ENCODE measurements at places on chromosomes 2 and 18.
A peak's percentile ranks its signal among the peaks of the same experiment; 100 is the strongest.

DNA sequence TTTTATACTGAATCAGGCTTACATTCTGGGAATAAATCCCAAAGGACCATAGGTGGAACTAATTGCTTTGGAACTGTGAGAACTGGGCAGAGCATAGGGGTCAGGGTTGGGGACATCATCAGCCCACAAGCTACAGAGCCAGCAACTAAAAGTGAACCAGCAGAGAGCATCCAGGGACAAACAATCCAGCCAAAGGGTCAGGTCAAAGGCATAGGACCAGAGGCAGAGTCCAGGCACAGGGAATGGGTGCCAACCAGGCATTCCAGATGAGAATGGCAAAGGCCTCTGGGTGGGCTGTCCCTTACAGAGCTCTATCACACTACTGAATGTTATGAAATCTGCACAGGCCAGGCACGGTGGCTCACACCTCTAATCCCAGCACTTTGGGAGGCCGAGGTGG is 12.3 kb upstream of the DNER start:
- DNase-seq: no peak

GRCh38 chr2:11102466-11102865 is 52.8 kb upstream of the SLC66A3 start:
- no peak for DNase-seq

- DNase-seq: no peak
These were observed 1.4 kb downstream of the METTL8 start for GRCh38 chr2:171432206-171432968.

DNA sequence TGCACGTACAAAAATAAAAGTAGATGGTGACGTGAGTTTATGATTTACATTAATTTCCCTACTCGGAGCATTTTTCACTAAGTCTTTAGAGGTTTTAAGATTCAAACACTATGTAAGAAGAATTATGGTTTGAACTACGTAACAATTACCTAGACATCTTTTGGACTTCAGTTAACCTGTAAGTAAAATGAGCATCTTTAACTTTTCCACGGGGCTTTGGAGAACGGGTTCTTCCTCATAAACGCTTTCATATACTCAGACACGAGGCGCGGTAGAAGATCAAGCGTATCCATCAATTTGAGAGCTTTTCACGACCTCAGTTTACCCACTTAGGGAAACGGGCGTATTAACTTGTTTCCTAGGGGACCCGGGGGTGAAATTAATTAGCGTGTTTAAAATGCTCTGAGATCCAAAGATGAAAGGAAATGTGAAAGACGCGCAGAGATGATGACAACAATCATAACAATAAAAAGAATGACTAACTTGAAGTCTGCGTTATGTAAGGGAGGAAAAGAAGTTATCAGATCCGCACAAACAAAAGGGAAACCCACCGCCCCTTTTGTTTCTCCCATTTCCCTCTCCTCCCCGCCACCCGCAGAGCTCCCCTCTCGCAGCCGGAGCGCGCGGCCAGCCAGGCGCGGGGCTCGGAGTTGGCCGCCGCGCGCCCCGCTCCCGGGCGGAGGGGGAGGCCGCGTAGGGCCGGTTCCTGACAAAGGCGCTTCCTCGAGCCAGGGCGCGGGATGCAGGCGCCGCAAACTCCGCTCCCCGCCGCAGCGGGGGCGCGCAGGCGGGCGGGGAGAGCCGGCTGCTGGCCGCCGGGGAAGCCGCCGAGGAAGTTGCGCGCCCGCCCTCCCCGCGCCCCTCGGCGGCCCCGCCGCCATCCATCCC is 807 bp downstream of the PELI1 start:
- DNase-seq: no peak

GRCh38 chr2:20563833-20564232 is 87.1 kb downstream of the HS1BP3 start:
- peak; percentile 42 for DNase-seq

DNA sequence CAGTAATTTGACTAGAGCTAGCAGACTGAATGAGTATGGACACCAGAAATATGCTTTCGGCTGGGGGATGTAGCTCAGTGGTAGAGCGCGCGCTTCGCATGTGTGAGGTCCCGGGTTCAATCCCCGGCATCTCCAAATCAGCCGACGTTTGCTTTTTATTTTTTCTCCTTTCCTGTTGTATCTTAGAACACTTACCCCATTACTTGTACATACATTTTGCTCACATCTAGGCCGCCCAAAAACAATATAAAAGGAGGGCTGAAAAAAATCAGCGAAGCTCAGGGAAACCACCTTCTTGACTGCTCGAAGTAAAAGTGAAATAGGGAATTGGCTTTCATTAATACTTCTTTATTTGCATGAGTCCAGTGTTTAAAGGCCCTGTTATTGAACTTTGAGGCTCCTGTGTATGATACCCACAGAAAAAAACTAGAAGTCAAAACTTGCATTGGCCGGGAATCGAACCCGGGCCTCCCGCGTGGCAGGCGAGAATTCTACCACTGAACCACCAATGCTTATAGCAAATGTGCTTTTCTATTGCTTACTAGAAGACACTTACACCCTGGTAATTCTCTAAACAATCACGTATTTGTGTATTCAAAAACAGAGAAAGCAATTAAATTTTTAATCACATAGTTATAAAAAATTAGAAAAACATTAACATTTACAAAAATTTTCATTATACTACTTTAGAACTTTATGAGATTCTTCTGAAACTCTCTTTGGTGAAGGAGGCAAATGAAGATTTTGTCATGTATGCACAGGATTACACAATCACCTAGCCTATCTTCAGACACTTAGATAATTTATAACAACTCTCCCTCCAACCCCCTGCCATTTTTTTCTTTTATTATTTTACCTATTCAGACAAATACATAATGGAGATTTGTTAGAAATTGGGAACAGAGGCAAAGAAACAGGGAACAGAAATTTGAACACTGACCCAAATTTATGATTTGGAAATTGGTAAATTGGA is 35.2 kb upstream of the GPD2 start:
- peak; percentile 65 for DNase-seq

DNA sequence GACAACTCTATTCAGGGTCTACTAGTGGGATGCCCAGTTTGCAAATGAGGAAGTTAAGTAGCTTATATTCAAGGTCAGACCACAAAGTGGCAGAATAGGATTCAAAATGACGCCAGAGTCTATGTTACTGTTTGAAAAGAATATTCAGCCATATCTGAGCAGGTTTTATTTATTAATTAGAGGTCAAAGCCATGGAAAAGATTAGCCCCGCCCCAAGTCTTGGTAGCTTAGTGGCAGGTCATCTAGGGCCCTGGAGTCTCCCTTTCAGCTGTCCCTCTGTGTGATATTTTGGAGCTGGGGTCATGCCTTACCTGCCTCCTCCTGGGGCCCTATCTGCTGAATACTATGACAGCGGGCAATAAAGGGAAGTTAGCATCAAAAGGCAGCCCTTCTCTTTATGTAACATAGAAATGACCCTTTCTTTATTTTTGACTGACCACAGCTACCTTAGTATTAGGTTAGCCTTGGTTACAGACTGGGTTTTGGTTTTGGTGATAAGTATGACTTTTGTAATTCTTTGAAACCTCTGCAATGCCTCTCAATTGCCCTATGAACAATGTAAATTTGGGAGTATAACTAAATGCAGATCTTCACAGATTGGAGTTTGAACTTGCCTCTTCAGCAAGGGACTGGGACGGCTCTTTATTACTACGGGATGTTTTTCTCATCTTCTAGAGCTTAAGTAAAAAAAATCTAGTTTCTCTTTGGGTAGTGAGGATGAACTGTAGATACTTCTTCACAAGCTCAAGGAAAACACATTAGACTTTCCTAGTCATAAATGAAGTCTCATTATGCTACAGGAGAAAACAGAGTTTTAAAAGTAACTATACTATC is 153.0 kb upstream of the ITGA4 start:
- DNase-seq: no peak

DNA sequence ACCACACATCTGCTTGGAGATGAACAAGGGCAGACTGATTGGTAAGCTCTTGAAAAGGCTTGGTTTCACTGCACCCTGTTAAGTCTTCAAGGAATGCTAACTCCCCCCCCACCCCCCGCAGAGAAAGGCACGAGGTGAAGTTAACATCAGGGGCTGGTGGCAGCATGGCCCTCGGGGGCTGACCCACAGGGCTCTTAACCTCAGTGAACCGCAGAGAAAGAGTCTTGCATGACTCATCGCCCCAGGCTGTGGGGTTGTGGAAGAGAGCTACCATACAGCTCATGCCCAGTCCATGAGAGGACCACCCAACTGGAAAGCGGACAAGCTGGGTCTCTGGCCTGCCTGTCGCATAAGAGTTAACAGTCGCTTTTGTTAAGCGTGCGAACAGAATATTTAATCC is 10.6 kb upstream of the CEP68 start:
- DNase-seq: no peak
